Karpas-422 (cell line): ENCODE measurements at places on chromosomes 5 and 9. TPM values are rescaled to one million over a fixed set of nuclear protein-coding genes. Genes with fewer than 3 reads are reported as not detected.

The SLC36A3 gene
- total RNA-seq, result not detected in 2 replicates

DNA sequence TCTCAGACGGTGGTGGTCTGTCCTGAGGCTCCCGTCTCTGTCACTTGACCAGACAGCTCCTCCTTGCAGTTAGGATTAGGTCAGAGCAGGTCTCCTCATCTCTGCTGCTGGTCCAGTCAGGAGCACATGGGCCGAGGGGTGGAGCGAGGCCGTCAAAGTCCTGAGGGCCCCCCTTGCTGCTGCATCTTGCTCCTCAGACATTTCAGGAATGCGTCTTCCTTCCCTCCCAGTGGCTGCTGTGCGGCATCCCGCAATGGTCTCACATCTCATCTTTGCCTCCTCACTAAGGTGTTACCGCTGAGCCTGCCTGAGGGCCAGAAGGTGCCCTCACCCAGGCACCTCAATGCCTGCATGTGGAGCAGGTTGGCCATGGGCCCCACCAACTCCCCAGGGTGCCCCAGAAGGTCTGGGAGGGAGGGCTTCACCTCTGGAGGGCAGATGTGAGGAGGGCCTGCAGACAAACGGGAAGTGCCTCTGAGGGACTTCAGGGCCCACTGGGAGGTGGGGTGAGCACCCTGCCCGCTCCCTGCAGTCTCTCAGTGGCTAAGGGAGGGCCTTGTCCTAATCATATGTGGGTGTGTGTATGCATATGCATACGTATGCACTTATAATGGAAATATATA, 137.7 kb upstream of the LMX1B start:
- no peak for DNase-seq

DNA sequence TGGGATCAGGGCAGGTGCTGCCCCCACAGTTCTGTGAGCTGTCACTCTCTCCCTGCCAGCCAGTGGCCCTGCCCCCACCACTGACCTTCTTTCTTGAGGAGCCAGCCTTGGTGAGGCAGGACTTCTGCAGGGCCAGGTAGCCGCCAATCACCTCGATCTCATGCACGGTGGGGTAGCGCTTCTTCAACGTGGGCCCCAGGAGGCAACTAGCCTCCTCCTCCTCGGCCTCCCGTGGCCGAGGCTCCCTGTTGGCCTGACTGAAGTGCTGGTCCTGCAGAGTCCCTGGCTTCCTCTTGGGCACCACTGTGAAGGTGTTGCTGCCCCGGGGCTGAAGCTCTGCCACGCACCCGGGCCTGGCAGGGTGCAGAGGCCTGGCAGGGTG, 1.6 kb downstream of the TPRN start:
- peak; percentile 39 for DNase-seq

- DNase-seq, result no peak
Observed at GRCh38 chr5:34544403-34544802, 111.7 kb upstream of the RAI14 start.

DNA sequence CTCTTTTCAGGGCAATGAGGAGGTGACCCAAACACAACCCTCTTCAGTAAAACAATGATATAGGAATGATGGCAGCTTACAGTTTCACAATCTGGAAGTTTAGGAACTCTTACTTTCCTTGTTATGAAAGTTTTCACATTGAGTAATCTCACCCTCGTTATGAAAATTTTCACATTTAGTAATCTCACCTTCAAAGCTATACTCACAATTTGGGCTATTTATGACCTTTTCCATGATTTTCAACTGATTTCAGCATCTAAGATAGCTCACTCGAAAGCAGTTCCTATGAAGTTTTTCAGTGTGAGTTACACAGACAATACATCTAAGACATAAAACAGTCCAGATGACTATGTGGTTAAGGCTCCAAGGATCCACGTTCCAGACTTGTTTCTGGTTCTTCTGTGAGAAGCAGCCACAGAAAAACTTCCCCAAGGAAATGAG, 57.1 kb downstream of the FOXD1 start:
- DNase-seq, result no peak

GRCh38 chr9:34246453-34246852, 67.6 kb downstream of the UBAP1 start:
- DNase-seq, result peak; percentile 51
